ENCODE measurements at places on chromosomes 13 and 19.

DNA sequence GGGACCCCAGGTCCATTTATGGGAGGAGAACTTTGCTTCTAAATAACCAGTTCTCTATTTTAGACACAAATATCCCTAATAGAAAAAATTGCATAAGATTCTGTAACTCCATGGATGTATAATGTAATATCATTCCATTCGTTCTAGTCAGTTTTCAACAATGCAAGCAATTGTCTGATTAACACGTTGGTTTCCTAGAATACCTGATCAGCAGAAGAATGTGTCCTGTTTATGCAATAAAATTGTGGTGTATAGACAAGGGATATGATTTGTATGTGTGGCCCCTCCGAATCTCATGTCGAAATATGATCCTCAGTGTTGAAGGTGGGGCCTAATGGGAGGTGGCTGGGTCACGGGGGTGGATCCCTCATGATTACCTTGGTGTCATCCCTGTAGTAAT, 62.1 kb downstream of the RUBCNL start:
- DNase-seq: no peak

GRCh38 chr19:49098795-49099194, 13.5 kb downstream of the SNRNP70 start:
- DNase-seq: no peak

- no peak for DNase-seq
These were observed 16.1 kb downstream of the LSM14A start for GRCh38 chr19:34188408-34188807.

GRCh38 chr19:3426433-3426832, 53.9 kb downstream of the SMIM24 start:
- DNase-seq: no peak

DNA sequence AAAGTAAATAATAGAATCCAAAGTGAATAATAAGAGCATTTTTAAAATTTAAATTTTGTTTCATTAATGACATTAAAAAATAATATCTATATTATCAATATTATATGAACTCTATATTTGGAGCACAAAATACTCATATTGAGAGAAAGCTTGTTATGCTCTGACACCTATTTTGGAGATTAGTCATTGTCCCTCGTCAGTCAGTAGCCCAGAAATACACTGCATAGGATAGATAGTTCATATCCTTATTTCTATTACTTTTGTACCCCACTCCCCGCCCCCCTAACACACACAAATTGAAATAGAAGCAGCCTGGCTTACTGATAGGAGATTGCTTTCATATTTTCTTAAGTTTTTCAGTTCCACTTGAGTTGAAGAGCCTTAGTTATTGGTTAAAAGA, 652.8 kb downstream of the PCDH9 start:
- no peak for DNase-seq

- DNase-seq: no peak
These were observed 51.7 kb upstream of the CYP4F8 start for GRCh38 chr19:15563325-15563794.

- DNase-seq: no peak
These were observed 15.9 kb downstream of the ZNF83 start for GRCh38 chr19:52622261-52622660.

GRCh38 chr13:106183410-106184065, 351.9 kb downstream of the EFNB2 start:
- DNase-seq: no peak

GRCh38 chr19:53912653-53913052, 3.6 kb downstream of the CACNG7 start:
- no peak for DNase-seq

GRCh38 chr19:15282311-15282705, 50.0 kb downstream of the BRD4 start:
- DNase-seq: no peak

GRCh38 chr19:6639439-6639838, 30.5 kb downstream of the TNFSF14 start:
- no peak for DNase-seq

DNA sequence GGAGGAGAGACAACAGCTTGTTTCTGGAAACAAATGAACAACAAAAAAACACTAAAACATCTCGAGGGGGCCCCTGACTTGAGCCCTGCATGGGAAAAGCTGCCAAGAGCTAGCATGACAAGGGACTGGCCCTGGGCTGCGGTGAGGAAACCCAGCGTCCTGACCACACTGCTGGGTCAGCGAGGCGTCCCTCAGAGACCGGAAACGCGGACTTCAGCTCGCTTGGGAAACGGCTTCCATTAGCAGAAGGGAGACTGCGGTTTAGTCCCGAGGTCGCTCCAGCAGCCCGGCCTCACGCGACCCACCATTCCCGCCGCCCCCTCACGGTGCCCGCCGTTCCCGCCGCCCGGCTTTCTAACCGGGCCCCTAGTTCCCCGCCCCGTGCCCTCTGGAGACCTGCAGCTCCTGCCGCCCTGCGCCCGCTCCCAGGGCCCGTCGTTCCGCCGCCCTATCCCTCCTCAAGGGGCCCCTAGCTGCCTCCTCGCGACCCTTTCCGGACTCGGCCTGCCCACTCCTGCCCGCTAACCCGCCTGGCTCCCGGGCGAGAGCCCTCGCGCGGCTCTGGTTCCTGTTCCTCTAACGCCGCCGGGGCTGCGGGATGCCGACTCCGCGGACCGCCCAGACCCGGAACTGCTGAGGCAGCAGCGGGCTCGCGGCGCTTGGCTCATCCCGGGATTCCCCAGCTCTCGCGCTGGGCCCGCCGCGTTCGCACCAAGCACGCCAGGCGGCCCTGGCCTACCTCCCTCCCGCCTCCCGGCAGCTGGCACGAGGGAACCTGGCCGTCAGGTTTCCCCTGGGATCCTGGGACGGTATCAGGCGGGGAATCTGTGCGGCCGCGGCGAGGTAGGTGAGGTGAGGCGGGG, at the start of gene CCDC122:
Gene CCDC122 (minus strand): TSS at position 849 of the 863 bp plus-strand sequence. CDS start 10,364 bp downstream, outside the sequence.
- DNase-seq: peak; percentile 77

DNA sequence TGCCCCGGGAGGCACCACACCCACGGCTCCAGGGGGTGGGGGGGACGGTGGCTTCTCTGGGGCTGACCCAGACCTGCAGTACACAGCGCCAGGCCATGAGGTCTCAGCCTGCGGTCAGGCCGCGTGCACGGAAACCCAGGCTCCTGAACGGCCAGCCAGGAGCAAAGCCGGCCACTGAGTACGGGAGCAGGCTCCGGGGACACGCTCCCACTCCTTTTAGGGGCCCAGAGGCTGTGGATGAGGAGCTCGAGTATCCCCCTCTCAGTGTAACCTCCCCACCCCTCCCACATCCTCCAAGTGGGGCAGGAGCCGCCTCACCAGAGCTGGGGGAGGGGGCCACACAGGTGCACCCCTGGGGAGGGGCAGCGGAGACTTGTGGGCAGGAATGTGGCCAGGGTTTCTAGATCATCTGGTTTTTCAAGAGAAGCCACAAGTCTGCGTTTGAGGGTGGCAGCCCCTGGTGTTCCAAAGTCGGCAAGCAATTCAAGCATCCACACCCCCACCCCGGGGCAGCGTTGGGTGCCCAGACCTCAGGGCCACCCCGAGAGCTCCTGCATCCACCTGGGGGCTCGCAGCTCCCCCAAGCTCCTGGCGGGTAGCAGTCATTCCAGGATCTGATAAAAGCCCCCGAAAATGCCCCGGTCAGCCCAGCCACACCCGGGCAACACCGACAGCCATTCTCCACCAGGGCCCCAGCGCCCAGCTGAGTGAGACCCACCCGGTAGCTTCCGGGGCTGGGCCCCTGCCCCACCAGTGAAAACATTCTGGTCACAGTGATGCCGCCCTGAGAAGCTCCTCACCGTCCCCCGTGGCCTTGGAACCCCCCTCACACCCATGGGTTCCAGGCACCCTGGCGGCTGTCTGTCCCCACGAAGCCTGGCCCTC, 6.1 kb downstream of the SBNO2 start:
- DNase-seq: no peak

DNA sequence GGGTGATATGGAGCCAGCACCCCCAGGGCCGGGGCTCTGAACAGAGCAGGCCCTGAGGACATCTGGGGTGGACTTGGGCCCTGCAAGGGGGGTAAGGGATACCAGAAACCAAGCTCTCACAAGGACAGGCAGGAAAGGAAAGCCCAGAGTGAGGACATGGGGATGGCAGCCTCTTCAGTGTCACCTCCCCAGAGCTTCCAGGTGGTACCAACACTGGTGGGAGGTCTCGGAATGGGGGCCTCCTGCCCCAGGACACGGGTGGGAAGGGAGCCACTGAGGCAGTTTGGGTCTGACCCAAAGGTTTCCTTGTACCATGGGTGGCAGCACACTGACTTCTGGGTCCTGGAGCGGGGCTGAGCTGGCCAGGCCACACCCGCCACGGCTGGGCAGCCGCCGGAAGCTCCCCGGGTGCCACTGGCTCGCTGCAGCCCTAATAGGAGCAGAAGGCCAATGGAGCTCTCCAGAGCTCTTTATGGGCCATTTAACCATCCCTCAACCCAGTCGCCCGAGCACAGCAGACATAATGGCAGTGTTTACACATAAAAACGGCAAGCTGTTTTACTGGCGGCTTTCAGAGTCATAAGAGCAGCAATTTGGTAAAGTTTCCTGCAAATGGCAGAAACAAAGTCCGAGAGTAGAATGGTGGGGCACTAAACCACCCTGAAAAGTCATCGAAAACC, 59.3 kb downstream of the PEPD start:
- DNase-seq: no peak

GRCh38 chr19:18775586-18776287, 15.4 kb downstream of the COMP start:
- DNase-seq: no peak

- DNase-seq: no peak
These were observed 10.1 kb downstream of the RHPN2 start for GRCh38 chr19:33054623-33055022.

- DNase-seq: no peak
These were observed at the start of gene FGF21 for GRCh38 chr19:48755084-48755641. Gene FGF21, plus strand, starts transcription at chr19:48755524. Its CDS starts 713 bp downstream, at chr19:48756237.

GRCh38 chr13:101763191-101763590, 310.7 kb downstream of the ITGBL1 start:
- no peak for DNase-seq

- no peak for DNase-seq
These were observed 255.1 kb upstream of the SOX21 start for GRCh38 chr13:94967183-94968039.

DNA sequence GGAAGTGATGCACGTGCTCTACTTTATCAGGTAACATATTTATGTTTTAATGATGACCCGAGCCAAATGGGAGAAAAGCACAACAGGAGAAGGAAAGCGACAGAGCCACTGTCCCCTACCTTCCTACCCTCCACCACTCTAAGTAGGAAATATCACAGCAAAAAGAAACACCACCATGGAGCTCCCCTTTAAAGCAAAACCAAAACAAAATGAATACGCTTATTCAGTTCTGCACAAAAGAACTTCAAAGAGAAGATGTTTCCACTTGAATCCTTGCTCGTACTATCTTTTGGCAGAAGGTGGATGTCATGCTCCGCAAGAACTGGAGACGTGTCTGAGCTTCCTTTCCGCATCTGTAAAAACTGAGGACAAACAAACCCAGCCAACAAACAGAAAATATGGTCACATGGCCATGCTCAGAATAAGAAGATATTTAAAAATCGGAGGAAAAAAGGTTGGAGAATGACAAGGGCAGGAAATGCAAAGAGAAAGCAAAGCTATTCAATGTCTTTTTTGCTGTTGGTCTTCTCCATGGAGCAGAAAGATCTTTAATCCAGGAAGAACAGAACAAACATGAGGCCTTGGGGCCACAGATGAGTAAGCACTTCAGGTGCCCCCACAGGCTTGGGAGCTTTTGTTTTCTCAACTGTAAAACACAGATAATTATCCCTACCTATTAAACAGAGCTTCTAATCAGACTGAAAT, 19.5 kb downstream of the N4BP2L1 start:
- DNase-seq: no peak
